ENCODE measurements at places on chromosomes 2 and 18. TPM values are rescaled to one million over a fixed set of nuclear protein-coding genes. Genes with fewer than 3 reads are reported as not detected.

TDRD15 gene
- not detected for total RNA-seq

DSG1 gene
- total RNA-seq, result not detected

EFR3B gene
- 1.4 TPM for total RNA-seq

CENPA gene
- 0.30 TPM for total RNA-seq
